ENCODE measurements at places on chromosomes 7 and 10. TPM values are rescaled to one million over a fixed set of nuclear protein-coding genes. Genes with fewer than 3 reads are reported as not detected.
A peak's percentile ranks its signal among the peaks of the same experiment; 100 is the strongest.

- no peaks in the 10 kb centered on the region for H3K36me3 ChIP-seq
- H3K27ac ChIP-seq = no peak overlapping the region
- no peak overlapping the region for H3K4me3 ChIP-seq
These were observed 61.6 kb upstream of the WDR11 start for GRCh38 chr10:120789303-120790203.

GRCh38 chr7:137445268-137445667 lies 101.7 kb upstream of the PTN start:
- no peak overlapping the region for H3K4me3 ChIP-seq
- DNase-seq = no peak
- no peaks in the 10 kb centered on the region for H3K4me1 ChIP-seq
- no peaks in the 10 kb centered on the region for H3K36me3 ChIP-seq
- H3K27ac ChIP-seq = no peak overlapping the region

DNA sequence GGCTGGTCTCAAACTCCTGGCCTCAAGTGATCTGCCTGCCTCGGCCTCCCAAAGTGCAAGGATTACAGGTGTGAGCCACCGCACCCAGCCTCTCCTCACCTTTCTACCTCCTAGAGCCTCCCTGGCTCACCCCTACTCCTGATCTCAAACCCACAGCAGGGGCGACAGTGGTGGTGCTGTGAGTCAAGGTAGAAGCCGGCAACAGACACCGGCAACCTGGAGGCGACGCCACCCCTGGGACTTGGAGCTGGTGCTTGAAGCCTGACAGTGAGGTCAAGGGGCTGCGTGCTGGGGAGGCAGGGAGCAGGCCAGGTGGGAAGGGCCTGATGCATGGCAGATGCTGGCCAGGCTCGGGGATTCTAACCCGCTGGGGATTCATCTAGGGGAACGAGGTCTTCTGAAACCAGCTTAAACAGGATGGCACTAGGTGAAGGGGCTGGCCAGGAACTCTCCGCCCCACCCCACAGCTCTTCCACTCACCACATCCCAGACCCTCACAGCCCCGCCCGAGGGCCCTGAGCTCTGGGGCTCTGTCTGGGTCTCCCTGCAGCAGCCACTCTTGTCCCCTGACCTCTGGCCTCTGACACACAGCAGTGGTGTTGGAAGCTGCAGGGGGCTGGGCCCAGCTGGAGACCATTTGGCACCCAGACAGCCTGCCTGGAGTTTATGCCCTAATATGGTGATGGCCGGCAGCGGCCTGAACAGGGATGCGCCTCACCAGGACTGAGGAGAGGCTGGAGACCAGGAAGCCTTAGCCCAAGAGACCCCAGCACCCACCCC lies 16.4 kb downstream of the KCNH2 start:
- DNase-seq = no peak
- H3K27ac ChIP-seq = no peak overlapping the region
- H3K4me3 ChIP-seq = no peak overlapping the region
- H3K36me3 ChIP-seq = no peaks in the 10 kb centered on the region
- H3K4me1 ChIP-seq = peaks cover 17% of the 10 kb centered on the region
- H3K27me3 ChIP-seq = peaks cover 33% of the 10 kb centered on the region

- no peak overlapping the region for H3K27ac ChIP-seq
- no peaks in the 10 kb centered on the region for H3K36me3 ChIP-seq
- H3K4me3 ChIP-seq = no peak overlapping the region
- peaks cover 8% of the 10 kb centered on the region for H3K27me3 ChIP-seq
- no peaks in the 10 kb centered on the region for H3K4me1 ChIP-seq
- no peak for DNase-seq
These were observed 7.0 kb downstream of the RHOBTB1 start for GRCh38 chr10:60937022-60937421.

DNA sequence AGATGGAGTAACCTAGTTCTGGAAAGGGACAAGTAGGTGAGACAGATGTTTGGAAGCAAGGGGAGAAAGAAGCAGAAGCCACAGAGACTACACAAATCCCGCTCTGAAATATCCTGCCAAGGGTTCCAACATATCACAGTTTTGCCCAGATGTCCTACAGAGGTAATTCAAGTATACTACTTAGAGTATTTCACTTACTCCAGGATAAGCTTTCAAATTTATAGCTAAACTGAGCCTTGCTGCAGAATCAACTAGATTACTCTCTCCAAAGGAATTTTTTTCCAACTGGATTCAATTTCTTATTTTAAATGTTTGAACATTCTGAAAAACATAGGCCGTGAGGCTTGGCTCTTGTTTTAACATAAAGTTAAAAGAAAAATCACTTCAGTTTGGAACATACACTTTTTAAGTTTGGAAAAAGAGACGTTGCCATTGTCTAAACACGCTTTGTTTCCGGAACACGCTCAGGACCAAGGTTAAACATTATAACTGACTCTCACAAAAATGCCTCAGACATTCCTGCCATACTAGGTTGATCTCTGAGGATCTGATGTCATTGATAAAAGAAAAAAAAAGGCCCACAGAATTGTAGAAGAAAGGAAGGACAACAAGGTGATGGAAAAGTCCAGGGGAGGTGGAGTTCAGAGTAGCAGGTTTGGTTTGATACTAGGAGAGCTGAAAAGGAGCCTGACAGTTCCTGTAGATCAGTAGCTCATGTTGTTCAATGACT lies 74.8 kb downstream of the FAM185A start:
- H3K4me3 ChIP-seq = no peak overlapping the region
- peak overlapping the region; percentile 39 for H3K27ac ChIP-seq
- H3K27me3 ChIP-seq = no peaks in the 10 kb centered on the region
- peaks cover 36% of the 10 kb centered on the region for H3K36me3 ChIP-seq
- no peak for DNase-seq

DNA sequence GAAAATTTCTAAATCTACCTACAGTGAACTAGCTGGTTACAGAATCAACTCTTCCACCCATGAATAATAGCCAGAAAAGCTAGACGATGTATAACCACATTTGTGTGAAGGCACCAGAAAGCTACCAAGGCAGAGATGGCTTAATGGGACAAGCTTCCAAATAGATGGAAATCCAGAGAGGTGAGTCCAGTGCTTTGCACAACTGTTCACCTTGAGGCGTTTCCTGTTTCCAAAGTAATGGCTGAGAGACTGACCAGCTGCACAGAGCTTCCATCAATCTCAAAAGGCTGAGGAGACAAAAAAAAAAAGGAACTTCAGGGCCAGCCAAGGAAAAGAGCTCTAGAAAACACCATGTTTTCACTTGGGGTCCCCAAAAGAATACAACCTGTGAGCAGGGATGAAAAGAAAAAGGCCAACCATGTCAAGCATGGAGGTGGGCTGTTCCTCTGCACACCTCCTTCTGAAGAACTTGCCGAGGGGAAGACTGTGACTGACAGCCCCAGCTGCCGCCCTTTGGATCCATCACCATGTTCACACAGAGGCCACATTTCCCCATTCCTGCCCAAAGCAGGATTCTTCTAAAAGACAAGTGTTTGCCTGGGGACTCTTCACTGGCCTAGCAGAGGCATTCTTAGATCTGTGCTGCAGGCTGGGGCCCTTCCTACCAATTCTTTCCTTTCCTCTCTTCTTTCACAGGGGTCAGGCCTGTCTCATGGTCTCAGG lies 72.9 kb downstream of the ARHGAP21 start:
- H3K4me3 ChIP-seq = no peak overlapping the region
- H3K27ac ChIP-seq = no peak overlapping the region
- H3K36me3 ChIP-seq = no peaks in the 10 kb centered on the region
- peaks cover 3% of the 10 kb centered on the region for H3K4me1 ChIP-seq
- no peaks in the 10 kb centered on the region for H3K27me3 ChIP-seq
- DNase-seq = no peak

- no peak for DNase-seq
- H3K4me1 ChIP-seq = no peaks in the 10 kb centered on the region
- no peak overlapping the region for H3K27ac ChIP-seq
These were observed 355.8 kb downstream of the CCSER2 start for GRCh38 chr10:84683980-84684740.

DNA sequence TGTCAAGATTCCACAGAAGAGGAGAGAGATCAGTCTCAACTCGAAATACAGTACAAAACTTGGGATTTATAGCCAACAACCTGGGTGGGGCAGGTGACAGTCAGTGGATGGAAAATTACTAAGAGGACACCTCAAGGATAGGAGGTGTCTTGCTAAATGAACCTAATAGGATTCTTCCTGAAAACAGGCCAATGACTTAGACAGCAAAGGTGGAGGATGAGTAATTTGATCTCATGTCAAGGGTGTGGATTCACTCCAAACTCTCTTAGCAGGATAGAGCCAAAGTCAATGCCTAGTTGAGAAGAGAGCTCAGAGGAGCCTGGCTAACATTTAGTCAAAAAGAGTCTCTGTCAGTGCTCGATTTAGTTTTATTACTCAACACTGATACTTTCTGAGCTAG lies 106.7 kb upstream of the INSYN2A start:
- H3K4me3 ChIP-seq = no peak overlapping the region
- H3K27me3 ChIP-seq = peaks cover 10% of the 10 kb centered on the region
- no peak overlapping the region for H3K27ac ChIP-seq
- H3K36me3 ChIP-seq = no peaks in the 10 kb centered on the region
- DNase-seq = no peak
- H3K4me1 ChIP-seq = no peaks in the 10 kb centered on the region

Gene RBM20
- polyA plus RNA-seq = 0.46 TPM

Gene NUPR2
- not detected for polyA plus RNA-seq

All from naive thymus-derived CD8-positive, alpha-beta T cell (primary cell).